ENCODE measurements at places on chromosomes 5 and 9.
A peak's percentile ranks its signal among the peaks of the same experiment; 100 is the strongest.

GRCh38 chr9:116718111-116718510 lies 31.0 kb downstream of the TRIM32 start:
- no peak for DNase-seq

- DNase-seq: no peak
Observed at GRCh38 chr9:112891521-112891920, 845 bp upstream of the SLC46A2 start.

GRCh38 chr5:160361624-160362228 lies 8.7 kb downstream of the C1QTNF2 start:
- no peak for DNase-seq

- DNase-seq: no peak
Observed at GRCh38 chr9:92176068-92176799, 61.0 kb upstream of the SPTLC1 start.

- DNase-seq: no peak
Observed at GRCh38 chr5:66206465-66206864, 62.4 kb downstream of the SREK1 start.

DNA sequence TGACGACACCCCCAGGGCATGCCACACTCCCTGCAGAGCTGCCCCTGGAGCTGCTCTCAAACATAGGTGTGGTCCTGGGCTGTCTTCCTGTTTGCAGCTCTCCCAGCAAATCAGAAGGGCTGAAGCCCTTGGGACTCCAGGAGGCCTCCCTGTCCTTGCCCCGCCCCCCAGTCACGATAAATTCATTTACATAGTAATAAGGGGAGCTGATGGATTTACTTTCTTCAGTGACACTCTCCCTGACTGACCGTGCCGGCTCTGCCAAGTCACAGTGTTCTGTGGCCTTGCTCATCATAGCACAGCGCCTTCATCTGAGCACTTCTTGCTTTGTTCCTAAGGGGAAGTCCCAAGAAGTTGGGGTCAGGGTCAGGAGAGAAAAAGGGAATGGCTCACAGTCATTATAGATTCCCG lies 121.4 kb downstream of the ENC1 start:
- no peak for DNase-seq

DNA sequence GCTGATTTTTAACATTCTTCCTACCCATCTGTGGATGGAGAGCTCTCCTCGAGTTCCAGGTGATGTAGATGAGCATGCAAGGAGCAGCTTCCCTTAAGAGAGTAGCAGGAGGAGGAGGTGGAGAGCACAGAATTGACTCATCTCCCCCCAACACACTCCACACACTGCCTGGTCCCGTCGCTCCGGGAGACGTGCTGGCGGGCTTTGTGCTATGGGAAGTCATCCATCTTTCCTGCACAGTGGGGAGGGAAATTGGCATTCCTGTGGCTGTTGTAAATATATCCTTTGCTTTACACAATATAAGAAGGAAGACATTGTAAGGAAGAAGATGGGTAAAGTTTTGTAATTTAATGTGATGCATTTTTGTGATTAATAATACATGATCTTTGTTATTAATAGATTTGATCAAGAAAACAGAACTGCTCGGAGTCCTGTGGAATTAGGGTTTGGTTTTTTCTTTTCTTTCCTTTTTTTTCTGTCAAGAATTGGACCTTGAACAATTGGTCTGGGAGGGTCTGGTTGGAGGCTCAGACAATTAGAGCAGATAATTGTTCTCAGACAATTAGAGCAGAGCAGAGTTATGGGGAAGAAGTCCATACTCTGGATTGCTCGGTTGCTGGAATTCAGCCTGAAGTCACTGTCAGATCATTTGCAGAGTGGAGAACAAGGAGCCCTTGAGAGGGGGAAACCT lies 297.8 kb downstream of the GADD45G start:
- no peak for DNase-seq

GRCh38 chr5:137156180-137156579 lies 342.9 kb downstream of the SPOCK1 start:
- DNase-seq: no peak

DNA sequence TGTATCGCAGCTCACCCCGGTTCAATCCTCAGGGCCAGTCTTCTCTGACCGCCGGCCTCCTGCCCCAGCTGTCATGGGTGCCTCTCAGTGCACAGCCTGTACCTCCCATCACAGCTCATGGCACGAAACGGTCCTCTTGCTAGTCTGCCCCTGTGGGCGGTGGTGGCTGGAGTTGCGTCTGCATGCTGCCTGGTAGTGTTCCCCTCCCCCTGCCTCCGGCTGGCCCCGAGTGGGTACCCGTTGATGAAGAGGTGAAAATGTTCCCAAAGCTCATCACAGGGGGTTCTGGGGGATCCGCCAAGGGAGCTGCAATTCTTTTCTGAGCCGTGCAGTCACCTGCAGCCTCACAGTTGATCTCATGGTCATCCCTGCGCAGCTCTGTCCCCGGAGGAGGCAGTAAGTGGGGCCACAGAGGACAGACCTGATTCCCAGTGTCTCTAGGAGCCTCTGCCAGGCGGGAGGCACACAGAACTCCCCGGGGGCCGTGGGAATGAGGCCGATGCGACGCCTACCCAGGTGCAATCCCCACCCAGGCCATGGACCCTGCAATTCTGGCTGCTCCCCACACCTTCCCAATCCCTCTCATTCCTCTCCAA lies 34.7 kb upstream of the FIBCD1 start:
- no peak for DNase-seq

DNA sequence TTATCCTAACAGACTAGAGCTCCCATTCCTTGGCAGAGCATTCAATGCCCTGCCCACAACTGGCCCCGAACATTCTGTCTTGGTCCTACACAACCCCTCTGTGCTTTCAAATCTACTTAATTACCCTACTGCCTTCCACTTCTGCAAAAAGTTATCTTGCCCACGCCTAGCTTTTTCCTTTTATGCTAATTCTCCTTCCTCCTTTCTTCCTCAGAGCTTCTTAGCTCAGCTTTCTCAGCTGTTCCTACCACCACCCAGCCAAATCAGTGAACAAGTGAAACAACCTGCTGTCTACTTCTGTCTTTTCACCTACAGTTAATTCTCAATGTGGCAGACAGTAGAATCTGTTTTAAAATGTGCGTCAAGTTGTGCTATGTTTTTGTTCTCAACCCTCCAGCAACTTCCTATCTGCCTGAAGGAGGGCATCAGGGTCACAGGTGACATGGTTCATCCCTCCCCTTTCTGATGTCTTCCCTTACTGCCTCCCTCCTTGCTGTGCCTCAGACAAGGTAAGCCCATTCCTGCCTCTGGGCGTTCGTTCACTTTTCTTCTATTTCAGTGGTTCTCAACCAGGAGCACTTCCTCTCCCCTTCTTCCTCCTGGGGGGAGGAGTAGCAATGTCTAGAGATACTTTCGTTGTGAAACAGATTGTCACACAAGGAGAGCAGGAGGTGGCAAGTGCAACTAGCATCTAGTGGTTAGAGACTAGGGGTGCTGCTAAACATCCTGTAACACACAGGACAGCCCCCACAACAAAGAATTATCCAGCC lies 1.3 kb upstream of the REEP5 start:
- no peak for DNase-seq

- no peak for DNase-seq
Observed at GRCh38 chr9:110016340-110016739, 191.6 kb downstream of the C9orf152 start.

DNA sequence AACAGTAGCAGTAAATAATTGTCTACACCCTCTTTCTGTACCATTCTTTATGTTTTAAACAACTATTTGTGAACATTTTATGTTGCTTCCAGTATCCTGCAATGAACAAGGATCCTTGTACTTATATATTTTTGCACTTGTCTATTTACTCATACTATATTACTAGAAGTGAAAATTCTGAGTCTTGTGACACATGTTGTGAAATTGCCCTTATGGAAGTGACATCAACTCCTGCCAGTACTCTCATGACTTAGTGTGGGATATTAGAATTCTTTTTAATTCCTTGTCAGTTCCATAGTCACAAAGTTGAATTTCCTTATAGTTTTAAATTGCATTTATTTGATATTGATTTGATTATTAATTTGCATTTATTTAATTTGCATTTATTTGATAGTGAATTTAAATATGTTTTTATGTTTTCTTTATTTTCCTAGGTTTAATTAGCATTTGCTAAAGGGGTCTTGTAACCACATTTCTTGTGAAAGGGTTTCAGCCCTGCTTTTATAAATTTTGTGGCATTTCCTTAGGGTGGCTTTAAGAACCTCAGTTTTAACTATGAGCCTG lies 27.7 kb downstream of the PARP8 start:
- DNase-seq: no peak

DNA sequence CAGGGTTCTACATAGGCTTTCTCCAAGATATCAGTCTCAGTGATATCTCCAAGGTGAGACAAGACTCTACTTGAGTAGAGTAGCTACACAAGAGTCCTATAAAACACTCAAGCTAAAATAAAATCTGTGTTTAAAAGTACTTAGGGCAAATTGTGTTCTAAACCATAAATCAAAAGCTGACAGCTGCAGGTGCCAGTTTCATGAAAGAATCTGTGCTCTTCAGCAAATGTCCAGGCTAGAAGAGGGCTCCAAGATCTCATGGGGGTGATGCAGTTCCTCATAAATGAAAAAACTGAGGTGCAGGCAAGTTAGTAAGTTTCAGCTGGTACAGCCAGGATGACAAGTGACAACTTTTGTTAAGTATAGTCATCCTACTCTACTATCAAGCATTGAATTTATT lies 142.8 kb upstream of the TNPO1 start:
- DNase-seq: no peak

DNA sequence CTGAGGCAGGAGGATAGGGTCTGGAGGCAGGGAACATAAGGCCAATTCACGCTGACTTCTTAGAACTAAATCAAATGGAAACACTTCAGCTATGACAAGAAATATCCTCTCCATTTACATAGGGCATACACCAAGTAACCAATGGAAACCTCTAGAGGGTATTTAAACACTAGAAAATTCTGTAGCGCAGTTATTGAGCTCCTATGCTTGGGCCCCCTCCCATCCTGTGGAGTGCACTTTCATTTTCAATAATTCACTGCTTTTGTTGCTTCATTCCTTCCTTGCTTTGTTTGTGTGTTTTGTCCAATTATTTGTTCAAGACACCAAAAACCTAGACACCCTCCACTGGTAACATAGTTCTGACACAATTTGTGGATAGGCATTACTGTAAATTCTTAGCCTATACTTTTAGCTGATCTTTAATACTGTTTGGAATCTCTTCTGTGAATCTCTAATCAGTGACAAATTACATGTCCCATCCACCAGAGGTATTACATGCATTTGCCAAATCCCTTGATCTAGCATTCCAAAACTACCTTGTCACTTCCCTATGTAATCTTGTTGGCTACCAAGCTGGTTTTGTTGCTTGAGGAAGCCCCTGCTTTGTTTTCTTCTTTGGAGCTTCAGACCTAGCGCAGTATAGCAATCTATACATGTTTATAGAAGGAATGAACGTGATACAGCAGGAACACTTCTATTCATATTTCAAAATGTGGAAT lies 61.6 kb downstream of the ST8SIA4 start:
- no peak for DNase-seq

DNA sequence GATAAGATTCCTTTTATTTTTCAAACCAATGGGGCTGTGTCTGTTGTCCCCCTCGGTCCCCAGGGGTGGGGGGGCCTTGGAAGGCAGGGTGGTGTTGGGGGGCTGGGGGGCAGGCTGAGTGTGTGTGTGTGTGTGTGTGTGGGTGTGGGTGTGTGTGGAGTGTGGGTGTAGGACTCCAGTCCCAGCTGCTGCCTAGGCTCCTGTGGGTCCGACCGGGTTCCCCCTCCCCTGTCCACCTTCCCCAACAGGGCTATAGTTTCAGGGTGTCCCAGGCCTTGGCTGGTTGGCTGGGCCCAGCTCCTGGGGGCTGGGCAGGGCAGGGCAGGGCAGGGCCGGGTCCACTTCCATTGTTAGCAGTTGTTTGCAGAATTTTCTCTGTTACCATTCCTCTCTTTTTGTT lies 2.1 kb upstream of the NFX1 start:
- no peak for DNase-seq

GRCh38 chr5:124662181-124662781 lies 84.2 kb downstream of the ZNF608 start:
- DNase-seq: peak; percentile 28

- no peak for DNase-seq
Observed at GRCh38 chr5:131250751-131251475, 12.9 kb upstream of the CDC42SE2 start.

GRCh38 chr5:135505973-135506372 lies 29.8 kb downstream of the NEUROG1 start:
- no peak for DNase-seq

- DNase-seq: no peak
Observed at GRCh38 chr9:8904771-8905515, 1105.4 kb upstream of the DMAC1 start.

All from NCI-H345 (cell line).